ENCODE measurements at places on chromosomes 6 and 20. TPM values are rescaled to one million over a fixed set of nuclear protein-coding genes. Genes with fewer than 3 reads are reported as not detected.

BMP5 gene
- 4.6 TPM for total RNA-seq

DUSP22 gene
- 53.9 TPM for total RNA-seq

ZNF334 gene
- total RNA-seq, result 0.99 TPM

CFB gene
- total RNA-seq, result 50.3 TPM

SLC32A1 gene
- total RNA-seq, result not detected

CYP39A1 gene
- 5.4 TPM for total RNA-seq

GHRH gene
- 4.2 TPM for total RNA-seq

FERMT1 gene
- 1.5 TPM for total RNA-seq

All from left cardiac atrium (tissue), 4 donors.